Gastrocnemius medialis (tissue), 4 donors: ENCODE measurements at places on chromosomes 7 and 10.

DNA sequence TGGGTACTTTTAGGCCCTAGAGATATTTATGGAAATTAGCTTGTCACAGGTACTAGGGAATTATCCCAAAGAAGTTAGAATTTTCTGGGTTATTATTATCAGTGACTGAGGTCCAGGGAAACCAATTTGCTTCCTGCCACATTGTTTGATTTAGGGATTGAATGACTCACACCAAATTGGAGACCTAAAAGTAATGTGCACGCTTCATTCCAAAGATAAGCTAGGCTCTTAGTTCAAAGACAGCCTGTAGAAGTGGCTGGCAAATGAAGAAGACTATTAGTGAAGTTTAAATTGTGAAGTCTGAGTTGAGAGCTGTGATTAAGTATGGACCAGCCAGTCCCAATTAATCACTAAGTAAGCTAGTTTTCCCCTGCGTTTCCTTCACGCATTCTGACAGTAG lies 188.1 kb upstream of the MYO3A start:
- DNase-seq = no peak

GRCh38 chr7:139104091-139104450 lies 5.4 kb downstream of the ZC3HAV1 start:
- DNase-seq = no peak

DNA sequence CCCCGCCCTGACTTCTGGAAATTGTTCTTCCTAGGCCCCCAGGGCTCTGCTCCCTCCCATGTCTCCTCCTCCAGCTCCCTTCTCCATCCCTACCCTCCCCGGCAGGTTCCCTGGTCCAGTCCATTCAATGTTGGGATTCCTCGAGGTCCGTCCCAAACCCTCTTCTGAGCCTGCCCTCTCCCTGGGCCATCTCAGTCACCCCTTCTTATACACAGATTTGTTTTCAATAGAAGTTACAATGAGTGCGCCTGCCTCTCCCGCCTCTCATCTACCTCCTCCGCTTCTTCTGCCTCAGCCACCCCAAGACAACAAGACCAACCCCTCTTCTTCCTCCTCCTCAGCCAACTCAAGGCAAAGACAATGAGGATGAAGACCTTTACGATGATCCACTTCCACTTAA lies 67.9 kb downstream of the OAT start:
- no peak for DNase-seq

- DNase-seq = no peak
Measured at GRCh38 chr7:149027611-149028345, 527 bp downstream of the PDIA4 start.

DNA sequence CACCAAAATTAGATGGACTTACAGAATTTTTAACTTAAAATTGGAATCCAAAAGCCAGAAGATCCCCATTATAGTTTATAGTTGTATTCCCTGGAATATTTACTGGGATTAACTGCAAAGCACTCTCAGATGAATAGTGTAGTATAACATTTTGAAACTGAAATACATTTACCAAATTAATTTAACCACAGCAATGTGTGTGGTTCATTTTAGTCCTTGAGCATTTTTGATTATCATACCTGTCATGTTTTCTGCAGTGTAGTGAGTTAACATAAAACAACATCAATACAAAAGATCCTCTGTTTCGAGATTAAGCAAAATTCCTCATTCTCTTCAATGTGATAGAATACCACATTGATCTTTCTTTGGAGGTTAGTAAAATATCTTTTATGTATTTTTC lies 3.7 kb downstream of the VIM start:
- DNase-seq = no peak
